ENCODE measurements at places on chromosomes 1 and 21.

DNA sequence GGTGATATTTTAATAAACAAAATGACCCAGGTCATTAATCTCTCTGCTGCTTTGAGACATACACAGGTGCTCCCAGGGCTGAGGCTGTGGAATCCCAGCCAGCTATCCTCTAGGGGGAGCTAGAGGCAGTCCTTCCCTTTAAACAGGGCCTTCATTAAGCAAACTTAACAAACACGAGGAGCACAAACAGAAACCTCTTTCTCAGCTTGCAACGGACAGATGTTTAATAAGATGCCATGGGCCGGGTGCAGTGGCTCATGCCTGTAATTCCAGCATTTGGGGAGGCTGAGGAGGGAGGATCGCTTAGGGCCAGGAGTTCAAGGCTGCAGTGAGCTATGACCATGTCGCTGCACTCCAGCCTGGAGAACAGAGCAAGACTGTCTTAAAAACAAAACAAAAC is 106.7 kb downstream of the HIVEP3 start:
- peak; percentile 35 for DNase-seq

DNA sequence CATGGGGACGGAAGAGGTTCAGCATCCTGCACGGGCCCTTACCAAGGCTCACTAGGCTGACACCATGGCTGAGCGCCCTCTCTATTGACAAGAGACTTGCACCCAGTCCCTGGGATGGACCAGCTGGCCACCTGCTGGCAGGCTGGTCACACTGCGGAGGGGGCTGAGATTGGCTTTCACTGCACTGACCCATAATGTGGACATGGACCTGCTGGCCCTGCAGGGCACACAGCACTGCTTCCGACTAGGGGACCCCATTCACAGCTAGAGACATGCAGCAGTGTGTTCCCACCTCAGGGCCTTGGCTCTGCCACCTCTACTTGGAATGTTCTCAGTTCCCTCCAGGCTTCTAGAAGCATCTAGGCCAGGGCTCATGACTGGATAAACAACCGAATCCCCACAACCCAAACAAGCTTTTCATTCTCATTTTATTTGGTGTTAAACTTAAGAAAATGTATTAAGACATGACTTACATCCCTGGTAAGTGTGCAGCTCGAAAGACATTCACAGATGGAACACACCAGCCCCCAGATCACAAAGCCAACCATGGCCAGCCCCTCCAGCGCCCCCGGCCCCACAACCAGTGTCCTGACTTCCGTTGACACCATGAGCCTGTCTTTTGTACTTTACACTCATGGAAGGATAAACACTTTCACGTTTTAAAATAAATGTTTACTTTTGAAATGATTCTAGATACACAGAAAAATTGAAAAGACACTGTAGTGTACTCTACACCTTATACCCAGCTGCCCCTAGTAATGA is 9.3 kb upstream of the SRARP start:
- peak; percentile 35 for DNase-seq

DNA sequence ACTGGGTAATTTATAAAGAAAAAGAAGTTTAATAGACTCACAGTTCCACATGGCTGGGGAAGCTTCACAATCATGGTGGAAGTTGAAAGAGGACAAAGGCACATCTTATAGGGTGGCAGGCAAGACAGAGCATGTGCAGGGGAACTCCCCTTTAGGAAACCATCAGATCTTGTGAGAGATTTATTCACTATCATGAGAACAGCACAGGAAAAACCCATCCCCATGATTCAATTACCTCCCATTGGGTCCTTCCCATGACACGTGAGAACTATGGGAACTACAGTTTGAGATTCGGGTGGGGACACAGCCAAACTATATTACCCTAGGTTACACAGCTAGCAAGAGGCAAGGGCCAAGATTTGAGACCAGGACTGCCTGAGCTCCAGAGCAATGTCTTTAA is 30.4 kb upstream of the SOX13 start:
- no peak for DNase-seq

- no peak for DNase-seq
Measured at GRCh38 chr1:11674488-11674887, 6.5 kb downstream of the MAD2L2 start.

DNA sequence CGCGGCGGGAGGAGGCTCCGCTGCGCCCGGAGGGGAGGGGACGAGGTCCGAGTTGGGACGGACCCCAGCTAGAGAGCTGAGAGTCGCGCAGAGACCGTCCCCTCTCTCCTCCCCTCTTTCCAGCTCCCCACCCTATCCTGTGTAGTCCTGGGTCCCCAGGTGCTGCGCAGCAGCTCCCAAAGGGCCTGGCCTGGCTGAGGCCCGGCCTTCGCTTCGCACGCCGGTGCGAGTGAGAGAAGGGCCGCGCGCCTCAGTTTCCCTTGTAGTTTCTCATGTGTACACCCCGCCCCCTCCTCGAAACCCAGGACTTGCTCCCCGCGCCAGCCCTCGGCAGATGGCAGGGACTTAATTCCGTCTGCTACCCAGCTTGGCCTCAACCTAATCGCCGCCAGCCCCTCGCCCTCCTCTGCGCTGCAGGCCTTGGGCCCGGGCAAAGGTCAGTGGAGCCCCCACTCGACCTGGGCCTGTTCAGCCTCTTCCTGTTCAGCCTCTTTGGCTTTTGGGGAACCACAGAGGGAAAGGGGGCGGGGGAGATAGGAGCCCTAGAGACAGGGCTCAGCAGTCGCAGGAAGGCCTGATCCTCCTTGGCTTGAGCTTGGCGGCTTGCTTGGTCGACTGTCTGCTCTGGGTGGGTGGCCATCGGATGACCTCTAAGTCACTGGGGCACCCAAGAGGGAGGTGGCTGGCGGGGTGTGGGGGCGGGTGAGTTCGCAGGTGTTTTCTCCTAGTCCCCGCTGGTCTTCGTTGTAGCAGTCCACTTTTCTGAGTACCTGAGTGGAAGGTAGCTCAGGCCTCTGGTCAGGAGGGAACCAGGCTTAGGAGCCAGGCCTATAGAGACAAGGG is 1.0 kb downstream of the ZNF687 start:
- DNase-seq = no peak
